Posterior vena cava (tissue), 2 donors: ENCODE measurements at places on chromosomes 6 and 20. TPM values are rescaled to one million over a fixed set of nuclear protein-coding genes. Genes with fewer than 3 reads are reported as not detected.
A peak's percentile ranks its signal among the peaks of the same experiment; 100 is the strongest.

GRCh38 chr6:93238632-93239031 is 180.7 kb downstream of the EPHA7 start:
- no peak for DNase-seq

FAM184A gene
- 4.5 TPM for total RNA-seq

NKX2-4 gene
- total RNA-seq = not detected

DNA sequence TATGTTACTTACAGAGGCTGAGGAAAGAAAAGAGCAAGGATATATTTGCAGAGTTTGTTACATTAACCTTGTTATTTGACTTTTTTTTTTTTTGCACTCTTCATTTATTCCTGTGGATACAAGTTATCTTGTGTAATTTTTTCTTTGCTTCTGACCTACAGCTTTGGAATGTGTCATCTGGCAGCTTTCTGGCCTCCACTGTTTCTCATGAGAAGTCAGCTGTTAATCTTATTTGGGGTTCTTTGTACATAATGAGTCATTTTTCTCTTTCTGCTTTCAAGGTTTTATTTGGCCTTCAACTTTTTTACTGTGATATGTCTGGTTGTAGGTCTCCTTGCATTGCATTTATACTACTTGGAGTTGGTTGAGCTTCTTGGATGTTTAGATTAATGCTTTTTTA is 333.4 kb downstream of the SMOC2 start:
- DNase-seq = no peak

- DNase-seq = no peak
These were observed 39.2 kb upstream of the RNF8 start for GRCh38 chr6:37314487-37315156.

DNA sequence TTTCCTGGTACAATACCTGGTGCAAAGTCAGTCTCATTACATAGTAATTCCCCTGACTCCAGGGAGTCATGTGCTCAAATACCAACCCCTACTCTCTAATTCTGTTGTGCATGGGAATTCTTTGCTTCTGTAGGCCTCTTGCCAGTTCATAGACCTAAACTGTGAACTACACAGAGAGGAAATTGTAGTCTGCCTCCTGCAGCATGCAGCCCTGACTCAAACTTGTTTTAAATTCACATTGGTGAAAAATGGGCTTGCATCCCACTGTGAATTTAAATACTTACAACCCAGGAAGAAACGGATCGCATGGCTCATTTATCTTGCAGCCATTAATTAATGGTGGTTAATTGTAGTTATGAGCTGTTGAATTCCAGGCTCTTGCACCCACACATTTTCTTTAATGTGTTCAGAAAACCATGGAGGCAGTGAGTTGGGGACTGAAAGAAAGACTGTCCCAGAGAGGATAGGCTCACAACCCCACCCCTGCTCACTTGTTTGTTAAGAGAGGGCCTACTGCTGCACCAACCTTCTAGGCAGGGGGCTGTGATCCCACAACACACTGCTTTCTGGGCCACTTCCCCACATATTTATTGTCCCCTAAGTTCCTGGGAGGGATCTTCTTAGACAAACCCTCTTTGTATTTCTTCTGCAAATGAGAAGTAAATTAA is 579.1 kb downstream of the DHX35 start:
- DNase-seq = no peak

GRCh38 chr6:13286181-13286580 is 42.2 kb downstream of the TBC1D7 start:
- DNase-seq = no peak

- no peak for DNase-seq
These were observed 1.4 kb downstream of the ELOVL5 start for GRCh38 chr6:53347250-53347920.

- no peak for DNase-seq
These were observed 74.1 kb downstream of the PLEKHG1 start for GRCh38 chr6:150673720-150674346.

ZBP1 gene
- total RNA-seq = 0.37 TPM

DNA sequence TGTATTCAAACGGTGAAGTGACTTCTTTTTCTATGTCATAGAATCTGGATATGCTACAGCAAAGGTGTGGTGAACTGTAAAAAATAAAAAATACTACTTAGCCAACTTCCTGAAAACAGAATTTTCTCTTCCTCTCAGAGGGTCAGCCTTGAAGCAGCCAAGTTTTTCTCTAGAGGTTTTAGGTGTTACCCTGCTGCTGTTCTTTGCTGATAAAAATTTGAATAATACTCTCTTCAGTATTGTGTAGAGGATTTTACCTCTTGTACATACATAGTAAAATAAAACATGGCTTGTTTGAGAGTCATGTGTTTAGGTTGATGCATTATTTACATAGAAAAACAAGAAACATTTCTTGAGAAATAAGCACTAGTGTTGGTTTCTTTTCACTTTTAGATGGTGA is 458.4 kb downstream of the TBC1D32 start:
- no peak for DNase-seq

DNA sequence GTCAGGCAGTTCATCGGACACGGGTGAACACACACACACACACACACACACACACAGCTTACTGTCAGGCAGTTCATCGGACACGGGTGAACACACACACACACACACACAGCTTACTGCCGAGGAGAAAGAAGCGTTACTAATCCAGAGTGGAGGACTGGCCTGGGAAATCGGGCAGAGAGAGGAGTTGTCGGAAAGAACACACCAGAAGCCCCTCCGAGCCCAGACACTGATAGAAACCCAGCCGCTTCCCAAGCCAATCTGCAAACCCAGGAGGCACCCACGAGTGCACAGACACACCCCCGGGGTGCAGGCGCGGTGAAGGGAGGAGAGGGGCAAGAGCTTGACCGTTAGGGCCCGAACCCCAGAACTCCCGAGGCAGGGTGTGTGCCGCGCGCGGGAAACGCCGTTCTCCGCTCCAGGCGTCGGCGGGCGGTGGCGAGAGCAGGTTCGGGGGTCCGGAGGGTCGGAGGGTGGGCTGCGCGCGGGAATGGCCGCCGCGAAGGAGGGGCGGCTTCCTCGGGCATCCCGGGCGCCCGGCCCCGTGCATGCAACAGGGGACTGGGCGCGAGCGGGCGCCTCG is 636 bp downstream of the ELOVL2 start:
- DNase-seq = no peak

GPX6 gene
- total RNA-seq = not detected

DNA sequence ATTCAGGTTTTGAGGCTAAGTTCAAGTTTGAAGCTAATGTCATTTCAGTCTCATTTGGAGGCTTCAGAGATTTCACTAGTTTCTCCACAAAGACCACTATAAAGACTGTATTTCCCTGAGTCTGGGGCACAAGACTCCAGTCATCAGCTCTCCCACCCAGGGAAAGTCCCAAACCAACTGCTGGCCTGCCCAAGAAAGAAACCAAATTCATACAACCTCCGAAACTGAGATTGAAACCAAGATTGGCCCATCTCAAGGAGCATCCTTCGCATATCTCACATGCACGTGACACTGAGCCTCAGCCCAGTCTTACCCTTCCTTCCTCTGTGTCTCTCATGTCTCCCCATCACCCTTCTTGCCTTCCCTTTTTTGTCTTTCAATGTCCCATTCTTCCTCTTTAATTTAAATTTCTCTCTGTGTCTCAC is 3.5 kb upstream of the LTA start:
- no peak for DNase-seq

DNA sequence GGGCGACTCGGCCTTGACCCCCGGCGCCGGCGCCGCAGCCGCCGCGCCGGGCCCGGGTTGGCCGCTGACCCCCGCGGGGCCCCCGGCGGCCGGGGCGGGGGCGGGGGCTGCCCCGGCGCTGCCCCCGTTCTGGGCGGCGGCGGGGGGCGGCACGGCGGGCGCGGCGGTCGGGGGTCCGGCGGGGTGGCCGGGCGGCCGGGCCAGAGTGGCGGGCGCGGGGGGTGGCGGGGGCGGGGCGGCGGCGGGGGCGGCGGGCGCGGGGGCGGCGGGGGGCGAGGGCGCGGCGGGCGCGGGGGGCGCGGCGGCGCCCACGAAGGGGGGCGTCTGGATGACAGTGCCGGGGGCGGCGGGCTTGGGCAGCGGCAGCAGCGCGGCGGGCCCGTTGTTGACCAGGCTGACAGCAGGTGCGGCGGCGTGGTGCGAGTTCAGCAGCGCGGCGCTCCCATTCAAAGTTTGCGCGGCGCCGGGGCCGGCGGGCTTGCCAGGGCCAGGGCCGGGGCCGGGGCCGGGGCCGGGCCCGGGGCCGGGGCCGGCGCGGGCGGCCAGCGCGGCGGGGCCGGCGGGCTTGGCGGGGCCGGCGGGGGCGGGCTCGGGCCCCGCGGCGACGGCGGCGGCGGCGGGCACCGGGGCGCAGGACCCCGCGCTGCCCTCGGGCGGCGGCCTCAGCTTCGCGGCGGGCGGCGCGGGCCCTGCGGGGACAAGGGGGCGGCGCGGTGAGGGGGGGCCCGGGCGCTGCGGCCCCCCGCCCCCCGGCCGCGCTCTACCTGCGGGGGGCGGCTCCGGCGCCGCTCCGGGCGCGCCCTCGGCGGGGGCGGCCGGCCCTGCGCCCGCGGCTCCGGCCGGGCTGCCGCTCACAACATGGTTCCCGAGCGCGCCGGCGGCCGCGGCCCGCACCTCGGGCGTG is 659 bp downstream of the TAF4 start:
- peak; percentile 83 for DNase-seq

- peak; percentile 76 for DNase-seq
These were observed 43.7 kb upstream of the PMEPA1 start for GRCh38 chr20:57753332-57754164.

CALHM5 gene
- total RNA-seq = 7.2 TPM

GRCh38 chr6:166456395-166457156 is 73.8 kb upstream of the MPC1 start:
- no peak for DNase-seq

- peak; percentile 81 for DNase-seq
These were observed 62.5 kb downstream of the PYGB start for GRCh38 chr20:25310268-25310920.

- peak; percentile 63 for DNase-seq
These were observed 34.6 kb downstream of the HDAC2 start for GRCh38 chr6:113936093-113936934.

- no peak for DNase-seq
These were observed 52.7 kb downstream of the RPP21 start for GRCh38 chr6:30397697-30398096.

NFATC2 gene
- total RNA-seq = 11.8 TPM

ARFRP1 gene
- total RNA-seq = 35.7 TPM

- no peak for DNase-seq
These were observed 54.3 kb upstream of the GATA5 start for GRCh38 chr20:62529896-62530642.

GRCh38 chr20:25376236-25376635 is 14.4 kb downstream of the ABHD12 start:
- DNase-seq = no peak

DNA sequence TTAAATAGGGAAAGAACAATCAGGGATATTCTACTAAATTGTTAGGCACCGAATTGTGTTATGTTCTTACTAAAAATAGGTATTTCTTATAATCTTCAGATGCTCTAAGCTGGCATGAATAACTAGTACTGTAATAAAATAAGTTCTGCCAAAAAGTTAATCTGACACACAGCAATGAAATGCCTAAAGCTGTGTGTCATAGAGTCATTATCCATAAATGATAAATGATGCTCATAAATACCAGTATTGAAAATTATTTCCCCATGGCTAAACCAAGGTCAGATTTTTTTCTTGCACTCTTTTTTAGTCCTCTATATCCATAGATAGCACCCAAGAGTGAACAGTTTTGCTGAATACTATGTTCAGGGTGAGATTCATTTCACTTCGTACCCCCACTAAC is 11.7 kb upstream of the PRIM2 start:
- no peak for DNase-seq

DNA sequence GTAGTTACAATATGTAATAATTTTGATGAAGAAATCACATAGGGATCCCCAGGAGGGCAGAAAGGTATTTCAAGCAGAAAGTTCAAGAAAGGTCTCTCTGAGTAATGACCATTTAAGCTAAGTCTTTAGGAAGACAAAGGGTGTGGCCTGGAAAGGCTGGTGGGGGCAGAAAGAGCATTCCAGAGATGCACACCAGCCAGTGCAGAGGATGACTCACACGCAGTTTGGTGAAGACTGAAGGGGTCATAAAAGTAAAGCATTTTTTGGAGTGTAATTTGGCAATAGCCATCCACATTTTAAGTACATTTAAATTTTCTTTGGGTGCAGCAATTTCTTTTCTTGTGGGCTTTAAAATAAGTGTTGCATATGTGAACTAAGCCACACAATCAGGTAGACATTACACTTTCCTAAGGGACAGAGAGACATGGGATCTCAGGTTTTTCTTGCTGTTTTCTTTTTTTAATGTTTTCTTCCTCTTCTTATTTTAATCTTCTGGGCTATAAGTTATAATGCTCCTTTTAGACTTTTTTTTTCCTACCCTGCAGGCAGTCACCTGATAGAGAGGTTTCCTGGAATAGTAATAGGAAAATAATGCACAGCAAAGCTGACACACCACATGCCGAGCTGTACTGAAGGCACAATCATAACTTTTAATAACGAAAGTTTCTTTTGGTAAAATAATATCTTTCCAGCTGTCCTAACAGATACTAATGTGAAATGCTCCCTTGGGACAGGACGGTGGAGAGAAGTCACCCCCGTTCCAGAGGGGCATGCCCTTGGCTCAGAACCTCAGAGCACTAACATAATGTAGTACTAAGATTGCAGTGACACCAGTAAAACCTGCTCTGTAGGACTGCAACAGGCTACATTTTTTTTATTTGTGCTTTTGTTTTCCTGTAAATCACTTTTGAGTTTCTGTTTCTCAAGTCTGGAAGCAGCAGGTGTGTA is 49.6 kb upstream of the PTPRK start:
- DNase-seq = no peak

- no peak for DNase-seq
These were observed 39.6 kb downstream of the ESR1 start for GRCh38 chr6:151847064-151847463.

GRCh38 chr6:116797585-116797984 is 31.3 kb downstream of the GPRC6A start:
- DNase-seq = no peak

TP53TG5 gene
- total RNA-seq = 2.0 TPM

GRCh38 chr6:77097940-77098339 is 365.4 kb downstream of the HTR1B start:
- no peak for DNase-seq

- DNase-seq = no peak
These were observed 95.4 kb downstream of the NCOA3 start for GRCh38 chr20:47597090-47597489.

DNA sequence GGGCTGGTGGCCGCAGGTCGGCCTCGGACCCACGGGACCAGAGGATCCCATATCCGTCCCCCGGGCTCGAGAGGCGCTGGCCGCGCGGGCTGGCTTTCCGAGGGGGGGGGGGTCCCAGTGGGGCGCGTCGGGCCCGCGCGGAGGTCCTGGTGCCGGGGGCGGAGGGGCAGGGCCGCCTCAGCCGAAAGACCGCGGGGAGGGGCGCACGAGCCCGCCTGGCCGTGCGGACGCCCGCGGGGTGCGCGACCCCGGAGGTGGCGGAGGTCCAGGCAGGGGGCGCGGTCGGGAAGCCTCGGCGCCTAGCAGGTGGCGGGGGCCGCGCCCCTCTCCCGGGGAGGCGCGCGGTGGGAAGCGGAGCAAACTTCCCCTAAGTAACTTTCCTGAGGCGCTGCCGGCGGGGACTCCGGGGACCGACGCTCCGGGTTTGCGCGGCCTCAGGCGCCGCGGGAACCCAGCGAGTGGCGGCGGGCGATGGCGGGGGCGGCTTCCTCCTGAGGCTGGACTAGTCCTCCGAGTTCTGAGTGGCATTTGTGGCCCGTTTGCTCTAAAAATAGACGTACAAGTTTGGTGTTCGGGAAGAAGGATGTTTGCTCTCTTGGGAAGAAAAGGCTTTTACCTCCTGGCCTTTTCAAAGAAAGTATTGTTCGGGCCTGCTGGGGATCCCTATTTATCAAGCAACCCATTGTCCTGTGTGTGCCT is 26.5 kb upstream of the BTBD3 start:
- DNase-seq = peak; percentile 86

GRCh38 chr6:19824058-19824807 is 12.9 kb upstream of the ID4 start:
- no peak for DNase-seq

- no peak for DNase-seq
These were observed 59.7 kb downstream of the B4GALT5 start for GRCh38 chr20:49653925-49654434.
